NCI-H526 (cell line): ENCODE measurements at places on chromosomes 7 and 10.

- DNase-seq: no peak
These were observed 14.8 kb upstream of the ZMIZ2 start for GRCh38 chr7:44733708-44734481.

GRCh38 chr7:117210908-117211307, 112.0 kb downstream of the WNT2 start:
- no peak for DNase-seq

- DNase-seq: no peak
These were observed 9.8 kb downstream of the LFNG start for GRCh38 chr7:2529161-2530070.

DNA sequence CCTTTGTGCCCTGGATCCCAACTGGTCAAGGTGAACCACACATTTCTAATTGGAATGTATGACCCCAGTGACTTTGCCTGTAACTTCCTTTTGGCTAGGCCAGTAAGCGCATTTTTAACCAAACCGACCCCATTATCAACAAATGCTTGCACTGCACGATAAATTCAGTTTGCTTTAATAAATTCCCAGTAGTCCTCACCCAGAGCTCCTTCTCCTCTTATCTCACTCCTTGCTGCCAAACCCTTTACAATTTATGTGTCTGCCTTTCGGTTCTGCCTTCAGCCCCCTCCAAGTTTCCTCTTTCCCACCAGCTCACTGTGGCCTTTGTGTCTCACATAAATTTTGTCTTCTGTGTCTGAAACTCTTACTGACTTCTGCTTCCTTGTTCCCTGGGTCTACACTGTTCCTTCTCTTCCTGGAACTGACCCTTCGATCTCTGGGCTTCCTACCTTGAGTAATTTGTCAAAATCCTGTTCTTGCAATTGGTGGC, 59.0 kb downstream of the TBXAS1 start:
- no peak for DNase-seq

DNA sequence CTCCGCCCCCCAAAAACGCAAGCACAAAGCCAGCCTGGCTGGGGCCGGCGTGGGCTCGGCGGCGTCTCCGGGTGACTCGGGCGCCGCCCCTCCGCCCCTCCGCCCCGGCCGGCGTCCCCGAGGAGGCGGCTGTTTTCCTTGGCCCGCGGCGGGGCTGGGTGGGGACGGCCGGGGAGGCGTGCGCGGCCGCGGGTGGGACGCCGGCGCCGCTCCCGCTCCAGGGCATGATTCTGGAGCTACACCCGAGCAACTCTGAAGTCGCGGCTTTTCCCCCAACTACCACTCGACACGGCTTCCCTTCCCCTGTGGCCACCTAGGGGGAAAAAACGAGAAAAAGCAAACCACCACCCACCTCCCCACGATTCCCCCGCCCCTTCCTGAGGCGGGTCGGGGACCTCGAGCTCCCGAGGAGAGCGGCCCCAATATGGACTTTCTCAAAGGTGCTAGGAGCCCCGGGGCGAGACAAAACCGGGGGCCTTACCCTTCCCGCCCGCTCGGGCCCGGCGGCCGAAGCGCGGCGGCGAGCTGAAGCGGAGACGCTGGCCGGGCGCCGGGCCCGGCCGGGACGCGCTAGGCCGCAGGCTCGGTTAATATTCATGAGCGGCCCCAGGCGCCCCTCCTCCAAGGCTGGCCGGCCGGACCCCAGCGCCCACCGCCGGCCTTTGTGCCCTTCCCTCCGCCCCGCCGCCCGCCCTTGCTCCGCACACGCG, 856 bp downstream of the ARHGAP21 start:
- DNase-seq: peak; percentile 43

- DNase-seq: no peak
These were observed 119.5 kb downstream of the SPDYE5 start for GRCh38 chr7:75611557-75612178.

- peak; percentile 4 for DNase-seq
These were observed 1288.5 kb downstream of the GATA3 start for GRCh38 chr10:9342885-9343570.

DNA sequence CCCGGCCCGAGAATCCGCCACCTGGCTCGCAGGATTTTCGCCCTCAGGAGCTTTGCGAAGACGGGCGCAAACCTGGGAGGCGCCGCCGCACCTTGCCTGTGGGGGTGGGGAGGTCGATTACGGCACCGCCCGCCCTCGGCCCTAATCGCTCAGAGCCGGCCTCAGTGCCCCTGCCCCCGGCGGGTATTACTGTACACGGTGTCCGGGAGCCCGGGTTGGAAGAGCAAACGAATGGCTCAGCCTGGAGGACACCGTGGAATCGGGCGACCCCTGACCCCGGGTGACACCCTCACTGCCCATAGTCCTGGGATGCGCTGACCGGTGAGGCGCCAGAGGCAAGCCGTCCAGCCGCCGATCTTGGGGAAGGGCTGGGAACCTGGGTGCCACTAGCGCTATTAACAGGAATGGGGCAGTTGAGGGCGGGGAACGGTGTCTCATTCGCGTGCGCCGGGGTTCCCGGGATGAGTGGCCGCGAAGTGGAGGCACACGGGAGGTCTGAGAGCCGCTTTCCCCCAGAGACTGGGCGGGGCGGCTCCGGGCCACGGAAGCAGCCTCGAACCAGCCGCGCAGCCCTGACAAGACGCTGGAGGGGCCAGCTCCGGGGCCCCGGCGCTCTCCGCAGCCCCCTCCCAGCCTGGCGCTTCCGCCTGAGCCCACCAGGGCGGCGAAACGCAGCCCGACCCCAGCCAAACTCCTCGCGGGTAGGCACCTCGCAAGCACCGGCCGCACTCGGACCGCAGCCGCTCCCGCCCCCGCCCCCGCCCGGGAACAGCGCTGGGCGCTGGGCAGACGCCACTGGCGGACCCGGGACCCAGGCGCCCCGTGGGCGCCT, 167.5 kb downstream of the NRF1 start:
- DNase-seq: no peak

- DNase-seq: no peak
These were observed 240.6 kb downstream of the VTI1A start for GRCh38 chr10:112687647-112688046.

DNA sequence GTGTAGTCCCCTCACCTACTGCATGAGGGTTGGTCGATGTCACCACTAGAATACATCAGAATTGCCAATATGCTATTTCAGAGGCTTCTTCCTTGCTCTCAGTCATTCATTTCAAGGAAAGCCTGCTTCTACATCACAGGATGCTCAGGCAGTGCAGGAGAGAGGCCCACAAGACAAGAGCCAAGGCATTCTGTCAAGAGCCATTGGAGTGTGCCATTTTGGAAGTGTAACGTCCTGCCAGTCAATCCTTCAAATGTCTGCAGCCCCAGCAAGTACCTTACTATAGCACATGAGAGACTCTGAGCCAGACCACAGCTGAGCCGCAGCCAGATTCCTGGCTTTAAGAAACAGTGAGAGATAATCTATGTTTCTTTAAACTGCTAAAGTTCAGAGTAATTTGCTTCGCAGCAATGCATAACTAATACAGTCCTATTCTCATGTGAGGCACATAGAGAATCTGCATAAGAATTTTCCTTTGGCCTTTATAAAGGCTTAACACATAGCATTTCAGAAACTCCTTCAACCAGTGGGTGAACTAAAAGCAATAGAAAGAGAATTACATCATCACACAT, 166.5 kb upstream of the GNAI1 start:
- DNase-seq: no peak

DNA sequence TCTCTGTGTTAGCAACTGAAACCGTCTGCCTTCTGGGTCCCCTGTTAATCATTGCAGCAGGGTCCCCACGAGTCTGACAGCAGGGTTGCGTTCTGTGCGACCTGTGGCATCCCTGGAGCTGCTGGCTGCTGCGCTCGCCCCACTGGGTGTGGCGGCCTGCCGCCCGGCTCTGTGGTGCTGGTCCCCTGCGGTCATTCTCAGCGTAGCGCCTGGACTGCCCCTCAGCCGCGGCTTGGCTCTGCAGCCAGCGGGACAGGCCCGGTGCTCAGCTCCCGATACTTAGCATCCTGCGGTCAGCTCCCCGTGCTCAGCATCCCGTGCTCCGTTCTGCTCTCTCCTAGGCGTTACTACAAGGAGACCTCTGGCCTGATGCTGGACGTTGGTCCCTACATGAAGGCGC, 35.0 kb downstream of the LHPP start:
- DNase-seq: no peak

- no peak for DNase-seq
These were observed 508.3 kb downstream of the SORCS3 start for GRCh38 chr10:105149371-105149891.

DNA sequence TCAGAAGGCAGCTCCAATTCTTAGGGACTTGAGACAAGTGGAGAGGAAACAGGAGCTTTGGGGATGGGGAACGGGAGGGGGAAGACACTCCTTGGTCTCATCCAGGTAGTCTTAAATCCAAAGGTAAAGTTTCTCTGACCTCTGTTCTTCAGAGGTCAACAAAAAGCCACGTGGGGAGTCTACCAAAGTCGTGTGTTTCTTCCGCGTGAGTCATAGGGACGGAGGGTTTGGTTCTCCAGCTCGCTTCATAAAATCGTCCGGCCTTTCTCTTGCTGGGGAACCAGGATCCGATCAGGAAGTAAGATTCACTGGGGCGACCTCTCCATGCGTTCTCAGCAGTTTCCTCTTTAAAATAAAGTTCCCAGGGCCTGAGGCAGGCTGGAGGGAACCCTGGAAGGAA, 275.7 kb downstream of the TCERG1L start:
- DNase-seq: no peak

- DNase-seq: no peak
These were observed 891.9 kb upstream of the MBL2 start for GRCh38 chr10:53664282-53665019.

DNA sequence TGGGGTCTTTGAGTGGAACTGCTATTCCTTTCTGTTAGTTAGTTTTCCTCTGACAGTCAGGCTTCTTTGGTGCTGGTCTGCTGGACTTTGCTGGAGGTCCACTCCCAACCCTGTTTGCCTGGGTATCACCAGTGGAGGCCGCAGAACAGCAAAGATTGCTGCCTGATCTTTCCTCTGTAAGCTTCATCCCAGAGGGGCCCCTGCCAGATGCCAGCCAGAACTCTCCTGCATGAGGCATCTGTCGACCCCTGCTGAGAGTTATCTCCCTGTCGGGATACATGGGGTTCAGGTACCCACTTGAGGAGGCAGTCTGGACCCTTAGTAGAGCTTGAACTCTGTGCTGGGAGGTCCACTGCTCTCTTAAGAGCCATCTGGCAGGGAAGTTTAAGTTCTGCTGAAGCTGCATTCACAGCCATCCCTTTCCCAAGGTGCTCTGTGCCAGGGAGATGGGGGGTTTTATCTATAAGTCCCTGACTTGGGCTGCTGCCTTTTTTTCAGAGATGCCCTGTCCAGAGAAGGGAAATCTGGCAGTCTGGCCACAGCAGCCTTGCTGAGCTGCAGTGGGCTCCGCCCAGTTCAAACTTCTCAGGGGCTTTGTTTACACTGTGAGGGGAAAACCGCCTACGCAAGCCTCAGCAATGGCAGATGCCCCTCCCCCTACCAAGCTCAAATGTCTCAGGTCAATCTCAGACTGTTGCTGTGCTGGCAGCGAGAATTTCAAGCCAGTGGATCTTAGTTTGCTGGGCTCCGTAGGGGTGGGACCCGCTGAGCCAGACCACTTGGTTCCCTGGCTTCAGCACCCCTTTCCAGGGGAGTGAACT, 89.7 kb upstream of the CDK6 start:
- peak; percentile 22 for DNase-seq

- no peak for DNase-seq
These were observed 20.4 kb upstream of the HIPK2 start for GRCh38 chr7:139798221-139798620.

GRCh38 chr7:154167051-154167450, 114.9 kb downstream of the DPP6 start:
- no peak for DNase-seq
